ENCODE measurements at places on chromosomes 3 and 15. TPM values are rescaled to one million over a fixed set of nuclear protein-coding genes. Genes with fewer than 3 reads are reported as not detected.

DNA sequence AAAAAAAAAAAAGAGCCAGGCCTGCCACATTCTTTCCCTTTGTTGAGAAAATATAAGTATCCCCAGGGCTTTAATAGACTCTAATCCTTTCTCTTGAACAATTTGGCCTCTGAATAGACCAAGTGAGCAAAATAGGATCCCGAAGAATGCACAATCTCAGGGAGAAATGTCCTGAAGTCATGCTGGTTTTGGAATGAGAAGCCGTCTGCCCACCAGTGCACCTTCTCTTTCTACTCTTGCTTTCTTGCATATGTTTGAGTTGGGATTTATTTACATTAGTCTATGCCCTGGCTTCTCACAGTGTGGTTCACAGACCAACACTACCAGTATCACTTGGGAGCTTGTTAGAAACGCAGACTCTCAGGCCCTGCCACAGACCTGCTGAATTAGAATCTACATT is 153.0 kb downstream of the ZNF621 start:
- DNase-seq = no peak

DNA sequence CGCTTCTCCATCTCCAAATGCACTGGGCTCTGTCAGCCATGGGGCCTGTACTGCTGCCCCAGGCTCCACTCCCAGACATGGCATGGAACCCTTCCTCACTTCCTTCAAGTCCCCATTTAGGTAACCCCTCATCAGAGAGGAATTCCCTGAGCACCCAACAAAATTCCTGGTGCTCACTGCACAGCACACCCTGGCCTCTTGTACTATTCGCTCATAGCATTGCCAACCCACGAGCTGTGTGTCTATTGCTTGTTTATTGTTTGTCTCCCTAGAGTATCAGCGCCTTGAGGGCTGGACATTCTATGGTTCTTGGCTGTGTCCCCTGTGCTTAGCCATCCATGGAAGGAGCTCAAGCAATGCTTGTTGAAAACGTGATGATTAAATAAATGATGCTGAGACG is 46.1 kb upstream of the SLCO2A1 start:
- DNase-seq = no peak

- DNase-seq = no peak
Measured at GRCh38 chr15:27482287-27482686, 511.3 kb downstream of the GABRG3 start.

GRCh38 chr3:4963669-4964570 is 15.3 kb upstream of the BHLHE40 start:
- no peak for DNase-seq

GRCh38 chr3:140809316-140809715 is 131.5 kb downstream of the TRIM42 start:
- DNase-seq = no peak

The UROC1 gene
- not detected for total RNA-seq

DNA sequence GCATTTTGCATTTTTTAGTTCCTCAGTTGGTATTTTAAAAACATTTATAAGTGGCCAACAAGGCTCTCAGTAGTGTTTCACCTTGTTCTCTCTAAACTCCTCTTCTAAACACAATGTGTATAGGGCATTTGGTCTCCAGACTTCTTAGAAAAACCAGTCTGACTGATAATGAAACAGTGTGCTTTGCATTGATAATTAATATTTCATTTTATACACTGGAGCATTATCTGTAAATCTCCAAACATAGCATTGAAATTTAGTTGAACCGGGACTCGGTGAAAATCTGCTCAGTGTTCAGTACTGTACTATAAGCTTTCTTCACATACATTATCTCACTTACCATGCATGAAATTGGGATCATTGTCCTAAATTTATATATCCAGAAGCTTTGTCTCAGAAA is 53.6 kb downstream of the SETD5 start:
- no peak for DNase-seq

DNA sequence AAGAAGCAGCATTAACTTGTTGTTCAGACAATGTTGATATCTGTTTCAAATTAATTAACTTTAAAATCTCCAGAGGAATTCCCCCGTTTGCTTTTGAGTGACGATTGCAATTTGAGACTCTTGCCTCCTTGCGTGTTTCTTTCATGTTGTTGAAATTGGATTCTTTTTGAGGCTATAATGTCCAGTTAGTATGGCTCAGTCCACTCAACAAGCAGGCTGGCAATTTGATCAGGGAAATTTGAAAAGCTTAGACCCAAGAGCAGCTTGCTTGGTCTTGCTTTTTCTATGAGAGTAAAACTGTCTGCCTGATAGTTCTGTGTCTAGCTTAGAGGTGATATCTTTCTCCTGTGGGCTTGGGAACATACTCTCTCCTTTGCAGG is 2.0 kb downstream of the ARID3B start:
- no peak for DNase-seq

GRCh38 chr3:4898454-4899313 is 80.6 kb upstream of the BHLHE40 start:
- no peak for DNase-seq

DNA sequence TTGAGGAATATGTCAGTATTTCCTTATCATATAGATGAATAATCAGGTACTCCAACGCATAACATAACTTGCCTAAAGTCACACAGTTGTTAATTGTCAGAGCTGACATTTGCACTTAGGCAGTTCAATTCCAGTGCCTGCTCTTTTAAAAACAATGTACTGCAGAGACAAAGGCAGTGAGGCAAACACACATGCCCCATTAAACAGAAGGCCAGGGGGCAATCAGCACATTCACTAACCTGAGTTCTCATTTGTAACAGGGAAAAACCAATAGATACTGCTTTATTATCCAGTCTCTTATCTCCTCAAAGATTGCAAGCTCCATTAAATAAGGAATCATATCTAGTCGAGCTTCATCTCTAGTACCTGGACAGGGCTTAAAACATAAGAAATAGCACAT is 1017.4 kb downstream of the SQOR start:
- DNase-seq = no peak

DNA sequence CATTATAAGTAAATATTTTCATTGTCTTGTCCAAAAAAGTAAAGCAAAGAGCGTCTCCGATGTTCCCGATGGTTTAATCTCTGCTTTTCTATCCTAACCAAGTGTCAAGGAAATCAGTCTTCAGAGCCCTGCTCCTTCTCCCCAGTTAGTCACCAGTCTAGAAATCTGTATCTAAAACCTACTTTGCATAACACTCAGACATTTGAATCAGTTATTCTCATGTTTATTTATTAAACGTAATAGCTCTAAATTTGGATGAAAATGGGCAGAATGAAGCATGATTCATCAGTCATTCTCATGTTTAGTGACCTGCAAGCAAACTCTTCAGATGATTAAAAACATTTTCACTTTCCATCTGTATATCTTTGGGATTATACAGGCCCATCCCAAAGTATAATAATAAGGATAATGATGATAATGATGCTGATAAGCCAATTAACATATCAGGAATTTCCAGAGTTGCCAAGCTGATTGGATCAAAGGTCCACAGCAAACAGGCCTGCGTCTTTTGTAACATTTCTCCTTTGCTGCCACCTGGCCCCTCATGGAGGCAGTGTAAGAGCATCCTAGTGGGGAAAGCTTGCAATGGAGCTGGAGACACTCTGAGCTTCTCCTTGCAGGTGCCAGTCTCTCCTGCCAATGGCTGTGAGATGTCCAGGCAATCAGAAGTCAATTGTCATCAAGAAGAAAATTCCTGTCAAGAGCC is 273.9 kb downstream of the IGSF11 start:
- no peak for DNase-seq

GRCh38 chr3:132961991-132962390 is 76.2 kb upstream of the TMEM108 start:
- no peak for DNase-seq

- DNase-seq = no peak
Measured at GRCh38 chr15:62094388-62094787, 27.6 kb downstream of the C2CD4A start.

GRCh38 chr15:50219820-50220219 is 37.8 kb downstream of the SLC27A2 start:
- no peak for DNase-seq

DNA sequence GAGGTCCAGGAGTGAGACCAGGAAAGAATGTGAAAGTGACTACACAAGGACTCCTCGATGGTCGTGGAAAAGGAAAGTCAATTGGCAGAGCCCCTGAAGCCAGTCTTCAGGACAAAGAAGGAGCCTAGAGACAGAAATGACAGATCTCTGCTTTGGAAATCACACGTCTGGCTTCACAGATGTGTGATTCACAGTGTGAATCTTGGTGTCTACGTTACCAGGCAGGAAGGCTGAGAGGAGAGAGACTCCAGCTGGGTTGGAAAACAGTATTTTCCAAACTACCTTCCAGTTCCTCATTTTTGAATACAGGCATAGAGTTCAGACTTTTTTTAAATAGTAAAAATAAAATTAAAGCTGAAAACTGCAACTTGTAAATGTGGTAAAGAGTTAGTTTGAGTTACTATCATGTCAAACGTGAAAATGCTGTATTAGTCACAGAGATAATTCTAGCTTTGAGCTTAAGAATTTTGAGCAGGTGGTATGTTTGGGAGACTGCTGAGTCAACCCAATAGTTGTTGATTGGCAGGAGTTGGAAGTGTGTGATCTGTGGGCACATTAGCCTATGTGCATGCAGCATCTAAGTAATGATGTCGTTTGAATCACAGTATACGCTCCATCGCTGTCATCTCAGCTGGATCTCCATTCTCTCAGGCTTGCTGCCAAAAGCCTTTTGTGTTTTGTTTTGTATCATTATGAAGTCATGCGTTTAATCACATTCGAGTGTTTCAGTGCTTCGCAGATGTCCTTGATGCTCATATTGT is 6.0 kb downstream of the CCR2 start:
- DNase-seq = no peak

GRCh38 chr3:50612234-50612882 is 784 bp upstream of the CISH start:
- no peak for DNase-seq

- DNase-seq = no peak
Measured at GRCh38 chr3:8406479-8406878, 95.1 kb upstream of the LMCD1 start.

The C3orf85 gene
- total RNA-seq = 29.5 TPM

GRCh38 chr15:29018120-29018805 is 132.5 kb downstream of the APBA2 start:
- DNase-seq = no peak

DNA sequence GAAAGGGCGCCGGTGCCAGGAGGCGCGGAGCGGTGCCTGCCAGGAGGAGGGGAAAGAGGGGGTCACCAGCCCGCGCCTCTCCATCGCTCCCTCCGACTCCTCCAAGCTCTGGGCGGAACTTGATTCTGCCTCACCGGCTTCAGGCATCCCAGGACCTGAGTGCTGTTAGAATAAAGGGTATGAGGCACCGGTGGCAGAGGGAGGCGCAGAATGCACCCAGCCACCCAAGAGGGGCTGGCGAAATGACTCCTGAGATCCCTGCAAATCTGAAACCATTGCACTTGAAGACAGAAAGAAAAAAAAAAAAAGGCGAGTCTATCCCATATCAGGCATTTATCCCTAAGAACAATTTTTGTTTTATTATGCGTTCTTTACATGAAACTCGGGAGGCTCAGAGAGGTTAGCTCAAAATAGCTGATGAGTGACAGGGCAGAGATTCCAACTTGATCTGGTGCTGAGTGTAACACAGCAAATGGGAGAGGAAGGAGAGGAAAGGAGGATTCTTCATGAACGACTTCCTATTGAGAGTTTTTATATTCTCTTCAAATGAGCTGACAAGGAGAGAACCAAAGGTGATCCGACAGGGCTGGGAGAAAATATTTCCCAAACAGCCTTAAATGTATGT is 157.0 kb upstream of the FRMD4B start:
- no peak for DNase-seq

- DNase-seq = peak; percentile 69
Measured at GRCh38 chr15:65082303-65082953, 5.9 kb downstream of the KBTBD13 start.

The TRMT10C gene
- 8.1 TPM for total RNA-seq

The FRMD5 gene
- total RNA-seq = 1.5 TPM

The PRR23B gene
- not detected for total RNA-seq

GRCh38 chr15:20352241-20353200 is 189.1 kb downstream of the GOLGA6L6 start:
- no peak for DNase-seq

GRCh38 chr15:76139368-76140073 is 79.7 kb downstream of the TMEM266 start:
- peak; percentile 76 for DNase-seq

DNA sequence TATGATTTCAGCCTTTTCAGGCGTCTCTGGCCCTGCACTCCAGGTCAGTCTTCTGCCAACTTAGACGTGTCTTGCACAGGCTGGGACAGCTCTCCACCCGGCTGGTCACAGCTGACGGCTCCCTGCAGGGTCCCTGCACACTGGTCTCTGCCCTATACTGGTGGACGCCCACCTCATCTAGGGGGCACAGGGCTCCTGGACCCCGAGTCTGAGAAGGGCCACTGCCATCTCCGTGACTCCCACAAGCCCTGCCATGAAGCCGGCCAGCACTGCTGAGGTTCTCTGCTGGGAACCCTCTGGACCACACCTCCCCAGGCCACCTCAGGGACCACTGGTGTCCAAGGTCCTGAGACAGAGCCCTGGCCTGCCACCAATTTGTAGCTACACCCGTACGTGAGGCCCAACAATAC is 40.5 kb downstream of the CYFIP1 start:
- DNase-seq = no peak

DNA sequence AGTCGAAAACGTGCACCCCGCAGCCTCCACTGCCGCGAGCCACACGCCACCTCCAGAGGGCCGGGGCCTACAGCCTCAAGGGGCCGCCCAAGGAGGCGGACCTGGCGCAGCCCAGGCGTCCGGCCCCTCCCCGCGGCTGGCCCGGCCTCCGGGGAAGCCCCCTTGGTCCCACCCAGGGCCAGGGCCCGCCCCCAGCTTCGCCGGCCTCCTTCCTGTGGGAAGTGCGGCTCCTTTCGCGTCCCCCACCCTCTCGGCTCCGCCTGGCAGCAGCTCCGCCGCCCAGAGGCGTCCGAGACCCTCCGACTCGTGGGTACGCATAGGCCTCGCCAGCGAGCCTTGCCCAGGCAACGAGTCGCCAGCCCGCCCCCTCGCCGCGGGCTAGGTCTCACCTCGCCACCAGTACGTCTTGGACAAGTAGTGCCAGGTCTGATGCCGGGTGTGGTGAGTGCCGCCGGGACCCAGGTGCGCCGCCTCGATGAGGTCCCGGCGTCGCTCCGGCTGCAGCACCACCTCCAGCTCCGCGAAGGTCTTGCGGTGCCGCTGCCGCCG is 642 bp downstream of the ZBTB11 start:
- DNase-seq = peak; percentile 96

- DNase-seq = peak; percentile 61
Measured at GRCh38 chr15:81280696-81281455, 43.1 kb downstream of the STARD5 start.

DNA sequence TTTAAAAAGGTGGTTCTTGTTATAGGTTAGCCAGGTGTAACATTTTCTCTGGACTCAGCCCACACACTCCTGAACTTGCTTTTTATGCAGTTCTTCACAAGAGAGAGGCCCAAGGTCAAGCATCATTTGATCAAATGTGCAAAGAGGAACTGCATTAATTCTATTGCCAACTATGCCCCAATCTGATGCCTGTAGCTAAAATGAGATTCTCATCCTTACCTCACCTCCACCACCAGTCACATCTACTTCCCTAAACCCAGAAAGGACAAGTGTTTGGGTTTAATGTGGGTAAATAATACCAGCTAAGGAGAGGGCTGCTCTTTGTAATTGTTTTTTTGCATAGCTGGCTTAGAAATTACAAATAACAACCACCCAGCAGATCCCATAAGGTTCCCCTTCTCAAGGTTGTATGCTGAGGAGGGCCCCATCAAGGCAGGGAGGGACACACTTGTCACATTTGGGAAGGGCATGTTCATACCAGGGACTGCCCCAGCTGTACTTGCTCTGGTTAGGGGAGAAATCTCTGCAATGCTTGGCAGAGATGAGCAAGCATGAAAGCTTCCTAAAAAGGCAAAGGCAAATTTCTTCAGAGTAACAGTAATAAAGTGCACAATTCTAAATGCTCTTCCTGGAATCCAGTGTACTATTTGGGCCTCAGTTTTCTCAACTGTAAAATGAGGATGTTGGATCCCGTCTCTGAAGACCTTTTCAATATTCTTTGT is 76.2 kb downstream of the TGFBR2 start:
- DNase-seq = no peak

Measured in transverse colon (tissue), 4 donors.